ENCODE measurements at places on chromosomes 12 and 14.

DNA sequence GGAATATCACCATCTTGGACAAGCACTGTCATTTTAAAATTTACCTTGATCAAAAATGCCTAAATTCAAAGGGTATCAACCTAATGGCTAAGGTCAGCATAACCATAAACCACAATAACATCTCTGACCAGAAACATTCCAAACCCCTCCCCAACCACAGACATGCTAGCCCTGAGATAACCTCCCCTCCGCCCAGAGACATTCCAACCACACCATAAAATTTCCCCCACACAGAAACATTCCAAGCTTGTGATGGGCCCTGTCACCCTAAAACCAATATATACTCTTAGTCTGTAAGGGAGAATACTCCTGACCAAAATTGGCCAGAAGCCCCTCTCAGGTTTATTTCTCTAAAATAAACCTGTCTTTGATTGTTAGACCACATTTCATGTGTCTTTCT is 17.7 kb downstream of the EPYC start:
- DNase-seq, result no peak

DNA sequence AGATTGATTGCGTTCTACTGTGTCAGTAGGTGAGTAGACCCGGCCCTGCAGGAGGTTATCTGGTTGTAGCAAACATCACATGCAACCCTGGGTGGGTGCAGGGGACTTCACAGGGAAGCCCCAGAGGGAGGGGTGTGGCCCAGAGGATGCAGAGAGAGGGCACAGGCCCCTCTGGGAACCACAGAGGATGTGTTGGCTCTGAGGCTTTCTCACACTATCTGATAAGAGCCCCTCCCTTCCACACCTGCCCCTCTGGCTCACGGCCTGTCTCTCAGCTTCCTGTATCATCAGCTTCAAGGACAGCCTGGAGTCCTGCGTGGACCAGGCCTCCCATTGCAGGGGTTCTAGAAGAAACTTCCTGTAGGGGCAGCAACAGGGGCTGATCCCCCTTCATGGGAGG is 101.9 kb downstream of the RIN3 start:
- DNase-seq, result no peak

DNA sequence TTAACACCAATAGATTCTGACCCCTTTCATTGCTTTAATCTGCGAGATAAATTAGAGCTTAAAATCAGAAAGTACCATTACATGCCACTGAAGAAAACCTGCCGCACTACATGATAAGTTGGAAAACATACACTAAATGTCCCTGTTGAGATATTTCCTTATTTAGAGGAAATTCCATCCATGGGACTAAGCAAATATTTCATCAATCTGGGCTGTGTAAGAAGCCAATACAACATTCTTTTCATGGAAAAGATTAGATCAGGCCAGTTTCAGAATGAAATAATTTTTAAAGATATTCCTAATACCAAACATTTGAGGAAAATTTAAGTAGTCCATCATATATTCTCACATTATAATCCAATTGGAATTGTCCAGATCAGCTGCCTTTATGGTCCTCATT is 112.8 kb downstream of the LLPH start:
- no peak for DNase-seq

DNA sequence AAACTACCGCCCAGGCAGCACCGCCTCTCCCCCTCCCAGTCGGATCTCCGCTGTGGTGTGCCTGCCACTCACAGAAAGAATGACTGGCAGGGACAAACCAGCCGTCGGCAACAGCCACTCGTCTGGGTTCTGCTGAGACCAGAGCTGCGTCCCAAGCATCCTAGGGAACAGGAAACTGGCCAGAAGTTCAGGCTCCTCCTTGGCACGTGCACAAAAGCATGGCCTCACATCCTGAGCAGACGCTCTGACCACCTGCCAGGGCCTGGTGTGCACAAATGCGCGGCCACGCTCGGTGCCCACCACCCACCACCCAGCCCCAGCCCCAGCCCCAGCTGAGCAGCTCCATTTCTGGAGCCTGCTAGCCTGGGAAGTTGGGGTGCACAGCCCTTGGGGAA is 214.8 kb downstream of the DPF3 start:
- DNase-seq, result no peak

DNA sequence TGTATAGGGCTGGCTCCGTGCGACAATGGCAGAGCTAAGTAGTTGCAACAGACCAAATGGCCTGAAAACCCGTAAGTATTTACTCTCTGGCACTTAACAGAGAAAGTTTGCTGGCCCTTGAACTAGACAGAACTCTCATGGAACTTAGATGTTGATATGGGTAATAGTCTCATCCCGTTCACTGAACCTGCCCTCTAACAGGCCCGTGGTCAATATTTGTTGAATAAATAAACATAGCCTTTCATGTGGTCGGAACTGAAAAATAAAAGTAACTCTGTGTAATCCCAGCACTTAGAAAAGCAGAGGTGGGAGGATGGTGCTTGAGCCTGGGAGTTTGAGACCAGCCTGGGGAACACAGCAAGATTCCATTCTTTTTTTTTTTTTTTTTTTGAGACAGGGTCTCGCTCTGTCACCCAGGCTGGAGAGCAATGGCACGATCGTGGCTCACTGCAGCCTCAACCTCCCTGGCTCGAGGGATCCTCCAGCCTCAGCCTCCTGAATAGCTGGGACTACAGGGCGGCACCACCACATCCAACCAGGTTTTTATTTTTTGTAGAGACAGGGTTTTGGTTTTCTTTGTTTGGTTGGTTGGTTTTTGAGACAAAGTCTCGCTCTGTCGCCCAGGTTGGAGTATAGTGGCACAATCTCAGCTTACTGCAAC is 29.7 kb downstream of the KDM2B start:
- no peak for DNase-seq

DNA sequence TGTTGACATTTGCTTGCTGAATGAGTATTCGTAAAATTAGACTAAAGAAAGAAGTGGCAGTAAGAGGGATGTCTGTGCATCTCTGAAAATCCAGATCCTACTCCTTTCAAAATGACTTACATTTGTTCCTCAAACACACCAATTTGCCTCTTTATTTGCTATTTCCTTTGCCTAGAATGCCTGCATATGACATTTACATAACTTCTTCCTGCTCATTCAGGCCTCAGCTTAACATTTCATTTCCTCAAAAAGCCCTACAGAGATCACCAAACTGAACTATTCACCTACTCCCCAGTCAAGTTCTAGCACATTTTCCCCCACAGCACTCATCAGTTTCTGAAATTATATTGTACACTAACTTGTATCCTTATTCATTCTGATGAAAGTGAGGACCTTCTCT is 907.2 kb downstream of the LRFN5 start:
- no peak for DNase-seq

DNA sequence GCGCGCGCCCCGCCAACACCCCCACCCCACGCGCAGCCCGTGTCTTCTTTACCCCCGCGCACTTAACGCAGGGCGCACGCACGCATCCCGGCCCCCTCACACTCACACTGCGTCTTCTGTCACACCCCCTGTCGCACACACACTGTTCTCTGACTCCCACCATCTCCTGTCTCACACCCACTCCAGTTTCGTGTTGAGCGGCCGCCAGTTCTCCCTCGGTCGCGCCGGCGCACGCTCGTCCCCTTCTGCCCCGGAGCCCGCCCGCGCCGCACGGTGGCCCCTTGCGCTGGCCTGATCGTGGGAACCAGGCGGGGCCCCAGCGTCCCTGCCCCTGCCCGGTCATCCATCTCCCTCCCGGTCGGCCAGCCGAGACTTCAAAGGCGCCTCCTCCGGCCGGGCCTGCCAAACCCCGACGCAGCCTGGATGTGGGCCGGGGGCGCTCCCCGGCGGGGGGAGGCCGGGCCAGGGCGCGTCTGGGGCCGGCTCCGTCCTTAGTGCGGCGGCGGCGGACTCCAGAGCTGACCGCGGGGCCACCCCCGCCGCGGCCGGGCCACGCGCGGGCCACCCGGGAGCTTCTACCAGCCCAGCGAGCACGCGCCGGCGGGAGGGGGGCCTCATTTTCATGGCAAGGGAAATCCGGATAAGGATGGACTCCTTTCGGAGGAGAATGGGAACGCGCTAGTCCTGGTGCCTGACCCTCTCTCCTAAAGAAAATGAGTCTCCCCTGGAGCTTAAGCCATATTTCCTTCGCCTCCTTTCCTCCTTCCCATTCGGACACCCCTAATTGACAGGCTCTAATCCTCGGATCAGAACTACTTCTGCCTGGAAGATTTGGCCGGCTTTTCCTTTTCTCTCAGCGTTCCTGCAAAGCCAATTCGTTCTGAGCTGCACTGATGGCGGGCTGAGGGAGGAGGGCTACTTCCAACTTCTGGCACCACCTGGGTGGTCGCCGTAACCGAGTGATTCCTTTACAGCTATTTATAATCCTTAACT is 82.0 kb upstream of the HMGA2 start:
- DNase-seq, result no peak

- DNase-seq, result no peak
These were observed 11.8 kb downstream of the STON2 start for GRCh38 chr14:81388336-81388735.

- no peak for DNase-seq
These were observed 3.8 kb downstream of the MARS1 start for GRCh38 chr12:57491393-57492280.

DNA sequence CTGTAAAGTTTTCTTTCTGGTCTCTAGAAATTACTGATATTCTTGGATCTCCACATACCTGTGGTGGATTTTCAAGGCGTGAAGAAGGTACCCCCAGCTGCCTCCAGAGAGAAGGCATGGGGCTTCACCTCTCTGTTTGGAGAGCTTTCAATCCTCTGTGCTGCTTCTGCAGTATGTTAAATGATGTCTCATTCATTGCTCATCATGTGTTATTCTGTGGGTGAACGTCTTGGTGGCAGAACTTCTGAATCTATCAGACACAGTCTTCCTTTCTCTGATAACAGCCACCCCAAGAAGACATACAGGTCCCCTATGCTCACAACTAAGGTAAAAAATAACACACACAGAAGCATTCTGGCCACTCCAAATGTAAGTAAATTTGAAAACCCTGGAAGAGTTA is 221.3 kb upstream of the TMEM260 start:
- no peak for DNase-seq

DNA sequence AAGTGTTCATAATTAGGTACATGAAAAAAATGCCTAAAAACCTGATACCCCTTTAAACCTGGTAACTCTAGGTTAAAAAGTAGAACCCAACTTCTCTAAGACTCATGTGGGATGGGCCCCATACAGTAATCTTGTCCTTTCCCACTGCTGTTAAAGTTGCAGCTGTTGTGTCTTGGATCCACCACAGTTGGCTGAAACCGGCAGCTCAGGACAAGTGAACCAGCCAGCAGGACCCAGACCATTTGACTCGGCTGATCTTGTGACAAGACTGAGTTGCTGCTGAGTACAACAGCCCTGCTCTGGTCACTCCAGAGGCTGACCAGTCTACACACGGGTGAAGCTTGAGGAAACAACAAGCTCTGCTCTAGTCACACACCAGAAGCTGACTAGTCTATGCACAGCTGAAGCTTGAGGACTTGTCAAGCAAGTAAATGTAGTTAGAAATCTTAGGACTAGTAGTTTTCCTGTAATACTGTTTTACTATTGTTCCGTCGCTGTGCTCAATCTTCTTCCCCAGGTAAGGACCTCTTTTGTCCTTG is 60.6 kb downstream of the DHRS2 start:
- DNase-seq, result no peak

DNA sequence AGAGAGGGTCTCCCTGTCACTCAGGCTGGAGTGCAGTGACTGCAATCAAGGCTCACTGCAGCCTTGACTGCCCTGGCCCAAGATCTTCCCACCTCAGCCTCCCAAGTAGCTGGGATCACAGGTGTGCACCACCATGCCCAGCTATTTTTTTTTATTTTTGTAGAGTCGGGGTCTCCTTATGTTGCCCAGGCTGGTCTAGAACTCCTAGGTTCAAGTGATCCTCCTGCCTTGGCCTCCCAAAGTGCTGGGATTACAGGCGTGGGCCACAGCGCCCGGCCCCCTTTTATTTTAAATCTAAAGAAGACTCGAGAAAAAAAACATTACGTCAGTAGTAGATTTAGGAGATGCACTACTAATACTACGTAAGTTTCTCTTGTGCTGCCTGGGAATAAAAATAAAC is 14.3 kb downstream of the FOS start:
- peak; percentile 7 for DNase-seq

GRCh38 chr12:12086973-12087692 is 16.4 kb downstream of the BCL2L14 start:
- no peak for DNase-seq

GRCh38 chr12:123546281-123546680 is 12.8 kb upstream of the RILPL1 start:
- no peak for DNase-seq

GRCh38 chr12:124689631-124690030 is 122.2 kb upstream of the NCOR2 start:
- no peak for DNase-seq

- no peak for DNase-seq
These were observed 6.4 kb downstream of the FKBP4 start for GRCh38 chr12:2801044-2801783.

DNA sequence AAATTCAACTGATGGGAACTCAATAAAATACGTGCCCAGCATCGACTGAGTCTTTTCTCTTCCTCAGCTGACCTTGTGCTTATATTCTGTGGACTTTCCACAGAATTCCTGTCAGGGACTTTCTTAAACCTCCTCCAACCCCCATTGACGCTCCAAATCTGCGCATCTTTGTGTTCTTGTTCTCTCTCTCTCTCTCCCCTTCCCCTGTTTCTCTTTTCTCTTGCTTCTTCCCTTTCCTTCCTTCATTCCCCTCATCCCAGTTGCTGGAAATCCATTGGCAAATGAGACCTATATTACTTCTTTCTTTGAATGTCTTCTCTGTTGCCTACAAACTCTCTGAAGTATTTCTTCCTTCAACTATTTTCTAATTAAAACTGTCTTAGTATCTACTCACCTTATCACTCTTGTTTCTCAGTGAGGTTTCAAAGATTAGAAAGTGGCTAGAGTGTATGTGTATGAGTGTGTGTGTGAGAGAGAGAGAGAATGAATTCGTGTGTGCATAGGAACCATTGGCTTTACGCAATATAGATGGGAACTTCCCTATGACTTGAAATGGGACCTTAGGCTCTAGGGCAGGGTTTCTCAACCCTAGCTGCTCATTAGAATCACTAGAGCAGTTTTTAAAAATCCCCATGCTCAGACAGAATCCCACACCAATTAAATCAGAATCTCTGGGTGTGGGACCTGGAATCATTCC is 41.8 kb upstream of the DHRS7 start:
- no peak for DNase-seq

- DNase-seq, result no peak
These were observed 8.5 kb downstream of the KLHL33 start for GRCh38 chr14:20427231-20428009.

Measured in upper lobe of right lung (tissue), 1 donor.